ENCODE measurements at places on chromosomes 3 and 15.
A peak's percentile ranks its signal among the peaks of the same experiment; 100 is the strongest.

DNA sequence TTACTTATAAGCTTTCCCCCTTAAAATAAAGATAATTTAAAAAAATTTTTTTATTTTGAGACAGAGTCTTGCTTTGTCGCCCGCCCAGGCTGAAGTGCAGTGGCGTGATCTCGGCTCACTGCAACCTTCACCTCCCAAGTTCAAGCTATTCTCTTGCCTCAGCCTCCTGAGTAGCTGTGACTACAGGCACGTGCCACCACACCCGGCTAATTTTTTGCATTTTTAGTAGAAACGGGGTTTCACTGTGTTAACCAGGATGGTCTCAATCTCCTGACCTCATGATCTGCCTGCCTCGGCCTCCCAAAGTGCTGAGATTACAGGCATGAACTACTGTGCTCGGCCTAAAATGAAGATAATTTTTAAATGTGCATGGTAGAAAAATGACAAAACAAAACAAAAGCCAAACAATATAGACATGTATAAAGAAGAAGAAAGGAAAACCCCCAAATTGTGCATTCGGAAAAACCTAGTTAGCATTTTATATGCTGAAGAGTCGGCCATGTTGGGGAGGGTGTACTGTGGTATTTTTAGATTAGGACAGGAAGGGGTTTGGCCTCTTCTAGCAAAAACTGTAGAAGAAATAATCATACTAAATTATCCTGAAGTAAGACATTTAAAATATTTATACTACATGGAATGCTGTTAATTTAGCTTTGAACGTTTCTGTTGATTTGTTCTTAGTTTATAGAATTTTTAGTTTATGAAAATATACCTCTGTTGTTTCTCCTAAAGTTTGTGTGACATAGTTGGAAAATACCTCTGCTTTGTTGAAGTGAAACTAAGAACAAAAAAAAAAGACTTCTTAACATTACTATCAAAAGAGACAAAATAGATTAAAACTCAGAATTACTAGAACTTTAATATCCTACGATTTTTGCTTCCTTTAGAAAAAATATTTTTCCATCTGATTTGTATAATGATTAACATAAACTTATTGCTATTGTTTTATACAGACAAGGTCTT lies 7.4 kb downstream of the APPL1 start:
- no peak for DNase-seq

DNA sequence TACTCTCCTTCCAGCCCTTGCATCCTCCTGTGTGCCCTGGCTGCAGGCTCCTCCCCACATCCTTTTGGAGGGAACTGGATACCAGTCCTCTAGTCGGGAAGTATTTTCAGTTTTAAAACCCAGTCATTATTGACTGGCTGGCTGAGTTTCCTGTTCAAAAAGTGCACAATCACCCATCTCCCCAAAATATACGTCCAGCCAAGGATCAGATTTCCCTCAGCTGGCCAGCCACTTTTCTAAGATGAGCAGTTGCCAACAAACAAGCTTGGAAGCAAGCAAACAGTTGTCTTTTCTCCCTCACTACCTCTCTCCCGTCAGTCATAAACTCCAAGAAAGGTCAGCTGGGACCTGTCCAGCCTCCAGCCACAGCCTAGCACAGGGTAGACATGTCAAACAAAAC lies 147.7 kb upstream of the GALNT15 start:
- DNase-seq, result no peak

DNA sequence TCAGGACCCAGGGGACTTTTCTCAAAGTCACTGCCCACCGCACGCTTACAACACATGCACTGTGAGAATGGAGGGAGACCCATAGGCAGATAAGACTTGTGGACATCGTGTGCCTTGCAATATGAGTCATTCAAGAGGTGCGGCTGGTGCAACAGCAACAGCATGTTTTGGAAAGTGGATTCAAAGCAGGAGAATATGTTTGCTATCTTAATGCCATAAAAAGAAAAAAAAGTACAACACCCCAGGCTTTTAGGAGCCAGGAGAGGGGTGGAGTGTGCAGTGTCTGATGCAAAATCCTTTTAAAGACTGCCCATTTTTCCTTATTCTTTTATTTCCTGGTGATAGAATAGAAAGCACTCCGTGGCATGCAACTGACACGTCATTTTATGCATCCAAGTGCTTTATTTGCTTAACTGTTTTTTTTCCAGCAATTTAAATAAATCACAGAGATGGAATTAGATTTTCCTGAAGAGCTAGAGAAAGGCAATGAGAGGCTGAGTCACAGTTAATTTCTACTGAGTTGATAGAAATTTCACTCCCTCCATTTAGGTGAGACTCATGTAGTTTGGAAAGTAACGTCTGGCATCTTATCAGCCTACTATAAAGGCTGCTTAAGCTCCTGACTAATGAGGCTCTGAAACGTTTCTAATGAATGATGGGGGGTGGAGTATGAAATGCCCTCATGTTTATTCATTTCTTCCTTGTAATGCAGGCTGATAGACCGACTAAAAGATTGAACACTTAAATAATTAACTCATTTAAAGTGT lies 96.4 kb downstream of the NSUN3 start:
- DNase-seq, result no peak

DNA sequence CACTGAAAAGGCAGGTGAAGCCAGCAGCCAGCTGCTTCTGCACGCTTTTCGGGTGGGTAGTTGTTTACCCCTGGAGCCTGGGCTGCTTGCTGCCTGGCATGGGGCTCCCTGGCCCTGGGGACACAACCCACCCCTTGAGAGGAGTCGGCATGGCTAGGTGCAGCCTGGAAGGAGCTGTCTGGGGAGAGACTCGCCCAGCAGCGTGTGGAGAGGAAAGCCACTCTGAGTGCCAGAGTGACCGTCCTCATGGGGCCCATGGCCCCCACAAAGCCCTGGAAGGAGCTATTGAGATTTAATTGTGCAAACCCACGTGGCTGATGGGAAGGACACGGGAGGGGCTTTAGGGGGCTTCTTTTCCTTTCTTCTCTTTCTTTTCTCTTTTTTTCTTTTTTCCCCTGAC lies 137.5 kb downstream of the OPA1 start:
- no peak for DNase-seq

GRCh38 chr3:73225991-73226390 lies 164.5 kb downstream of the EBLN2 start:
- DNase-seq, result no peak

DNA sequence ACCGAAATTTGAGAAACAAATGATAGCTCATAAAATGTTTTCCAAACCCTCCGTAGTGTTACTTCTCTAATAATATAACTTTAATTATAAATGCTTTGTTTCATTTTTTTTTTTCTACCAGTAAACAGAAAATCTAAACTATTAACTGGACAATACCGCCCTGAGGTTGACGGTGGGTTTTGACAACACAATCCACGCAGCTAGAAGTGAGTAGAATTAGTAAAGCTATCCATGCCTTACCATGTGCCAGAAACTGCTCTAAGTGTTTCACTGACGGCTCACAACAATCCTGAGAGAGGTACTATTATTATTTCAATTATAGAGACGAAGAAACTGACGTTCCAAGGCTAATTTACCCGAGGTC lies 410 bp downstream of the NDUFAF1 start:
- DNase-seq, result no peak

- DNase-seq, result no peak
Measured at GRCh38 chr15:64447536-64448315, 12.7 kb upstream of the ZNF609 start.

- no peak for DNase-seq
Measured at GRCh38 chr15:69540622-69541021, 88.0 kb downstream of the RPLP1 start.

DNA sequence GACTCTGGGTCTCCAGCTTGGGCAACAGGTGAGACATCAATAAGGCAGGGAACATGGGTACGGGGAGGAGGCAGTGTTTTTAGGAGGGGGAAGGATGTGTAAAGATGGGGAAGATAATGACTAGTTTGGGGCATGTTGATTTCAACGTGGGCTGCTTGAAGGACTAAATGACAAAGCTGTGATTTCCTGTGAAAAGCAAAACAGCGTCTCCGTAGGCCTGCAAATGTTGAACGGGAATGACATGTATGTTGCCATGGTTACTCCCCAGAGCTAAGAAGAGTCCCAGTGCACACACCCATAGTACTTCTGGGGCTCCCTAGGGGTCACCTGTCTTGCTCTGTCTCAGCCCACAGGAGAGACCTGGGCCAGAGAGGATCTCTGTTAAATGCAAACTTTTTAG lies 71.3 kb upstream of the ETV5 start:
- no peak for DNase-seq

DNA sequence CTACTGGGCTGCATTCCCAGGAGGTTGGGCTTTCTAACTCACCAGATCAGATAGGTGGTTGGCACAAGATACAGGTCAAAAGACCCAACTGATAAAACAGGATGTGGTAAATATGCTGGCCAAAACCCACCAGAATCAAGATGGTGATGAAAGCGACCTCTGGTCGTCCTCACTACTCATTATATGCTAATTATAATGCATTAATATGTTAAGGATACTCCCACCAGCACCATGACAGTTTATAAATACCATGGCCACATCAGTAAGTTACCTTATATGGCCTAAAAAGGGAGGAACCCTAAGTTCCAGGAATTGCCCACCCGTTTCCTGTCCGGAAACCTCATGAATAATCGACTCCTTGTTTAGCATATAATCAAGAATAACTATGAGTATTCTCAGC lies 31.6 kb downstream of the CFAP44 start:
- no peak for DNase-seq

DNA sequence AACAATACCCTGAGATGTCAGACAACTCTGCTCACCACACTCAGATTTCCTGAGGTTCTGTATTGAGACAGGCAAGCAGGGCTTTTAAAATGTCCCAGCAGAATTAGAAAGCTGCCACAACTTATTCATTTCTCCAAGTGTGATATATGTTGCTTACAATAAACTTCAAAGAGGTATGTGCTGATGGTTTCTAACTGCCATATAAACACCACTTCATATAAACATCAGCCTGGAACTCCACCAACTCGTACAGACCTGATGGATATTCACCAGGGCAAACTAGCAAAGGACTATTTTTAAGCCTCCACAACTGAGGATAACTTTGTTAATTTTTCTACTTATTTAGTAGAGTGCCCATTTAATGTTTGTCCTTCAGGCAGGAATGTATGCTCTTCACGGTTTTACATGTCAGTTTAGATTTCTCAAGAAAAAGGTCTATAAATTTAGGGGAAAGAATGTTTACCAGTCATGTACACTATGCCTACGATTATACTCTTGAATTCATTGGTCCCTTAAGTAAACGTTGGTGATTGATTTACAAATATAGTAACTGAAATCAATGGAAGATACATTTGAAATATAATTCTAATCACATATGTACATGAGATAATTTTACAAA lies 109.6 kb upstream of the ABI3BP start:
- no peak for DNase-seq

DNA sequence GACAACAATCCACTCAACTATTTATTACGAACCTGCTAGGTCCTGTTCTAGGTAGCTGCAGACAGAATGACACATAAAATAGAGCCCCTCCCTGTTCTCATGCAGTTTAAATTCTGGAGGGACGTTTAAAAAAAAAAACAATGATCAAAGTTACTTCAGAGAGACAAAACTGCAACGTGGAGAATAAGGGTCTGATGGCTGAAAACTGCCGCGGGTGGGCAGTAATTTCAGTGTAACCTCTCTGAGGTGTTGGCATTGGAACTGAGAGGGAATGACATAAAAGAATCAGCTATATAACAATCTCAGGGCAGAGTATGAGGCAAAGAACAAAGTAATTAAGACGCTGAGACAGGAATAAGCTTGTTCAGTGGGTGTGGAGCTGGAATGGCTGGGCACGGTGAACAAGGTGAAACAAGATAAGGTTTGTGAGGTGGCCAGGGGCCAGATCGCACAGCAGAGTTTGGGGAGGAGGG lies 19.5 kb downstream of the TBL1XR1 start:
- DNase-seq, result no peak

- no peak for DNase-seq
Measured at GRCh38 chr15:80887148-80887547, 102.5 kb downstream of the MESD start.

DNA sequence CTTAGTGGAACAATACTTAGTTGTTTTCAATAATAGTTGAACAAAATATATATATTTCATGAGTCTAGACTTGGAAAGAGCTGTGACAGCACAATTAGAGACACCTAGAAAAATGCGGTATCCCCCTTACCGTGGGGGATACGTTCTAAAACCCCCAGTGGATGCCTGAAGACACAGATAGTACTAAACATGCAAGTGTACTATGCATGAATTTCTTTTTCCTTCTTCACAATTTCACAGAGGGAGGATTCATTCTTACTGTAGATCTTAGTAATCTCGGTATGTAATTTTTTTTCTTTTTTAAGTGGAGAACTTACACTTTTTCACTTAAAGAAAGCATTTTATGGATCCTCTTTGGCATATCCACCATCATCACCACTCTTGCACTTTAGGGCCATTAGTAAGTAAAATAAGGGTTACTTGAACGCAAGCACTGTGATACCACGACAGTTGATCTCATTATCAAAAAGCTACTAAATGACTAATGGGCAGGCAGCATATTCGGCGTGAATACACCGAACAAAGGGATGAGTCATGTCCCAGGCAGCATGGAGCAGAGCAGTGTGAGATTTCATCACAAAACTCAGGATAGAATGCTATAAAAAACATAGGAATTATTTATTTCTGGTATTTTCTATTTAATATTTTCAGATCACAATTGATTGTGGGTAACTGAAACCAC lies 72.3 kb upstream of the ZNF280D start:
- no peak for DNase-seq

GRCh38 chr3:151766454-151766853 lies 32.7 kb downstream of the AADACL2 start:
- no peak for DNase-seq

GRCh38 chr15:57319919-57320560 lies 56.3 kb upstream of the CGNL1 start:
- no peak for DNase-seq

DNA sequence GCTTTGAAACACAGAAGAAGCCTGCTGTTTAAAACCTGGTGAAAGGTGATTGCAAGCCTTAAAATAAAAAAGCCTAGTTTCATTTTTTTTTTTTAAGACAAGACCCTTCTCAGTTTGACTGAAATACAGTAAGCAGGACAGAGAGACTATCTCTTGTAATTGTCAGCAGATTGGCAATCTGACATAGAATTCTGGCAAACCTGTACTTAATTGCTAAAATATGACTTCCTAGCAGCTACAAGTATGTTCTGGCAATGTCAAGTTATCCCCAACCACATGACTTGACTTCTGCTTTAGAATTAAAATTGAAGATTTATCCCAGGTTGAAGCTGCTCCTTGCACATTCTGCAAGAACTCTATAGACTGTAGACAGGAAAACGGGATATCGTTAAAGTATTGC lies 232.8 kb upstream of the NR2F2 start:
- DNase-seq, result no peak

DNA sequence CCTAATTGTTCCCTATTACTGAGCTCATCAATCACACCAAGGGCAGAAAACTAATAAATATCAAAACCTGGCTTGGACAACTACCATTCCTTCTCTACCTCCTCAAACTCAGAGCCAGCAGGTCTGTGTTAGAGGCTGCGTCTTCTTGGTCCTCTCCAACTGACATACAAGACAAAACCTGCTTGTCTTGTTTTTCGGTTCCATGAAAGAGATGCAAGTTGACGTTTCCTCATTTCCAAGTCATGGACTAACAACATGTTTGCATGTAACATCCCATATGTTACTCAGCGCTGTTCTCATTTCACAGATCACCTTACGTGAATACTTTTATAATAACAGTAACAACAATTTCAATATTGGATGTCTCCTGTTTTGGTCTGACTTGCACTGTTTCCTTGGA lies 110.9 kb downstream of the LMLN start:
- DNase-seq, result no peak

- peak; percentile 11 for DNase-seq
Measured at GRCh38 chr3:113534365-113534764, 2.0 kb downstream of the SIDT1 start.

- DNase-seq, result no peak
Measured at GRCh38 chr15:57532731-57533447, 58.8 kb upstream of the MYZAP start.

GRCh38 chr3:37290551-37290950 lies 116.2 kb upstream of the LRRFIP2 start:
- no peak for DNase-seq

All from effector CD8-positive, alpha-beta T cell (primary cell).